ENCODE measurements at places on chromosomes 3 and 15.

DNA sequence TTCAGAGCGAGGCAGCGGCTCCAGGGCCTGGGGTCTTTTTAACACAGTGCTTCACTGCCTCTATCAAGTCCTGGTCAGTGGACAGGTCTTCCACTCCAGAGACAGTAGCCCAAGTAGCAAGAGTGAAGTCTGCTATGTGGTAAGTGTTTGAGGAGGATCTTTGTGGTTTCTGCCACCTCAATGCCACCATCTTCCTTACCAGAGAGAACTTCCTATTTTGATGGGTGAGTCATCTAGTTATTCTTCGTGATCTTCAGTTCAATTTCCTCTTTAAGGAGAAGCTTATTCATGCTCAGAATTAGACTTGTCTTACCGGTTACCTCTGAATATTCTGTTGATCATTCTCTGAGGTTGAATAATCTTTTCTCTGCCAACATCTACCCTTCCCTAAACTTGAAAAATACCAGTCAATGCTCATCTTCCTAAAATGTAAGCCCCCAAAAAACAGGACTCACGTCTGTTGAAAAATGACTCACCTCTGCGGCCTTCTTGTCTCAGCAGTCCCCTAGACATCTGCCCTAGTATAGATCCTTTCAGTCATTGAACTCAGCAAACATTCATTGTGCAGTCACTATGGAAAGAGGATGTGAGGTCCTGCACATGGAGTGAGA is 32.2 kb upstream of the BCL6 start:
- DNase-seq, result no peak

GRCh38 chr3:195542316-195542697 is 818 bp downstream of the PPP1R2 start:
- peak; percentile 15 for DNase-seq

DNA sequence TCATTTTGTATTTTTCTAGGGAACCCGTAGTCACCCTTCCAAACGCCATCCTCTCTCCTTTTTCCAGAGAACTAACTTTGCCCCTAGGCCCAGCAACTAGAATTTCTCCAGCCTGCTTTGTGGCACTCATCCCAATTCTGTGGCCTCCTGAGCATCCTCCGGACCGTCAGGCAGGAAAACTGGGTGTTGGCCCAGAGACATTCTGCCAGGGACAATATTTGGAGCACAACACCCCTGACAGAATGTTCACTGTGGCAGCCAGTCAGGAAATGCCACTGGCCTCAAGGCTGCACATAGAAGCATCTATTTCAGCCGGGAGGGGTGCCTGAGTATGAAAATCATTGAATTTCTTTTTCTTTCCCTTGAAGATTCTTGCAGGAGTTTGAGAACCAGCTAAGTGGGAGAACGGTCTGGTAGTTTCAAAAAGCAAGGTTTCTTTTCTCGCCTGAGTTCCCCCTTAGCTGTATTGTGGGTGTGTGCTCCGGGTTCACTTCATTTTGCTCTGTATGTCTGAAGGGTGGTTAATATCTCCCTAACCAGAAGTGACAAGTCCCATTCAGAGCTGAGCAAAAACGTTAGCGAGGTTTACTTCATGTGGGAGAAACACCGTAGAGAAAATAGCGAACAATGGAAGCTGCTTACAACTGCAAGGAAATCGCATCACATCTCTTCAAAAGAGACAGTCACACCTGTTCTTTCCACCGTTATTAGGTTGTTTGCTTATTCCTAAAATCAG is 108.1 kb upstream of the TPM1 start:
- no peak for DNase-seq

DNA sequence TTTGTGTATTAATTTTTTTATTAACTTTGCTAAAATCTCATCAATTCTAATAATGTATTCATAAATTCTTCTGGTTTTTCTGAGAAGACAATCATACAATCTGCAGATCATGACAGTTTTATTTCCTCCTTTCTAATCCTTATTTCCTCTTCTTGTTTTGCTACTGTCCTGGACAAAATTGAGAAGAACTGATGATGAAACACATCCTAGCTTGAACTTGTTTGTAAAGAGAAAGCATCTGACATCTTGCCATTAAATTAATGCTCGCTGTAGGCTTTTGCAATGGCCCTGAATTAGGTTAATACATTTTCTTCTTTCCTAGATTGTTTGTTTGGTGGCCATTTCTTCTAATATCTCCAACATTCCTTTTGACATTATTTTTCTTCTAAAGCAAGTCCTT is 110.9 kb upstream of the TPM1 start:
- DNase-seq, result no peak

- peak; percentile 36 for DNase-seq
These were observed at the start of gene MYRIP for GRCh38 chr3:39809181-39809994. Gene MYRIP (plus strand): TSS chr3:39809609. CDS start chr3:39900817, 91,208 bp downstream.

GRCh38 chr3:190384309-190384756 is 3.6 kb upstream of the CLDN16 start:
- peak; percentile 93 for DNase-seq

GRCh38 chr15:40746916-40747418 is 8.1 kb downstream of the RMDN3 start:
- DNase-seq, result peak; percentile 11

DNA sequence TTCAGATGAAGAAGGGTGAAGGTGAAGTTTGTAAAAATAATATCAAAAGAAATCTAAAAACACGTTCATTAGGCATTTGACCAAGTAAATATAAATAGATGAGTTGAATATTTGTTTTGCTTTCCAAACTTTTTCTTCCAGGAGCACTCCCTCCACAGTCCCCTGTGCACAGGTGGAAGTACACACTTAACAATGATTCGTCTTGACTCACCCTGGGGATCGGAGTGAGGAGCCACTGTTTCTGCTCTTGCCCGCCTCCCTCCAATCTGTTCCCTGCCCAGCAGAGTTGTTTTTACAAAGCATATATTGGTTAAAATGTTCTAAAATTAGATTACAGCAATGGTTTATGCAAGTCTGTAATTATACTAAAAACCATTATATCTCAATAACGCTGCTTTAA is 175.1 kb downstream of the PTPRG start:
- DNase-seq, result peak; percentile 42

- no peak for DNase-seq
These were observed 1.8 kb downstream of the UBE2E1 start for GRCh38 chr3:23807424-23808015.

Data from MCF 10A (cell line).